ENCODE measurements at places on chromosomes 4 and X. TPM values are rescaled to one million over a fixed set of nuclear protein-coding genes. Genes with fewer than 3 reads are reported as not detected.
A peak's percentile ranks its signal among the peaks of the same experiment; 100 is the strongest.

- DNase-seq, result no peak
Observed at GRCh38 chr4:114481856-114482255, 116.8 kb upstream of the UGT8 start.

DNA sequence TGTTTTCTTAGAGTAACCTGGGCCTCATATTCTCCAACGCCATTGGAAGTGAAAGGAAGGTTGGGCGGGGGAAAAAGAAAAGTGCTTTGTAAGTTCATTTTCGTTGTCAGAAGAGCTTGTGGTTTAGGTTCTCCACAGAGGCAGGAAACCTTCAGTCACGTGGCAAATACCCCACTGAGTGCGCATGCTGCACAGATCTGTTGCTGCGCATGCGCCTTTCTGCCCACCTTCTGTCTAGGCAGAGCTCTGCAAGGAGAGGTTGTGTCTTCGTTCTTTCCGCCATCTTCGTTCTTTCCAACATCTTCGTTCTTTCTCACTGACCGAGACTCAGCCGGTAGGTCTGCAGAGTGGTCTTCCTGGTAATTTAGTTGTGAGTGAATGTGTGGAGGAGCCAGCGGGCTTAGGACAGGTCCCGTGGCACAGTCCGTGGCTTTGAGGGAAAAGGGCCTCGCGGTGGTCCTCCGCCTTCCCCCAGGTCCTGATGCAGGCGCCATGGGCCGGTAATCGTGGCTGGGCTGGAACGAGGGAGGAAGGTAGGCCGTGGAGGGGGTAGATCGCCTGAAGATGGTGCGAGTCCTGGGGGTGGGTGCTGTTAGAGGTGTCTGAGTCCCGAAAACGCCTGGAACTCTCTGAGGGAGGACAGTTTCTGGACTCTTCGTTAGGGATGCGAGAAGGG is at the start of gene PAGE5:
PAGE5 (plus strand) TSS at position 228 of the 676 bp plus-strand sequence. CDS start 1,037 bp downstream, outside the sequence.
- no peak for DNase-seq

DNA sequence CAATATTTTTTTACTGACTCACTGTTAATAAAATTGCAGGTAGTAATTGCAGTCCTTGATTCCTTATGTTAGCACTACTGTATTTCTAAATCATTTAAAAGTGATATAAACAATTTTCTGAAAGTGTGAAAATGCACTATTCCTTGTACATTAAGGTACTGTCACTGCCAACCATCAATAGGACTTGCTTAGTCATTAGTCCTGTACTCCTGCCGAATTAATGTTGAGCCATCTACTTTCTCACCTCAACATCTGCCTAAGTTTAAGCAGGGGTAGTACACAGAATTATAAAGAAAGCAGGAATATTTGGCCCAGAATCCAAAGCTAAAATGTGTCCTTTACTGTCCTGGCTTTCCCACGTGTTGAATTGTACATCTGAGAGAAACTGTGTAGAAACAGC is 87.0 kb upstream of the TRPC3 start:
- DNase-seq, result no peak

- peak; percentile 39 for DNase-seq
Observed at GRCh38 chr4:158769175-158769921, 522 bp downstream of the FNIP2 start.

DNA sequence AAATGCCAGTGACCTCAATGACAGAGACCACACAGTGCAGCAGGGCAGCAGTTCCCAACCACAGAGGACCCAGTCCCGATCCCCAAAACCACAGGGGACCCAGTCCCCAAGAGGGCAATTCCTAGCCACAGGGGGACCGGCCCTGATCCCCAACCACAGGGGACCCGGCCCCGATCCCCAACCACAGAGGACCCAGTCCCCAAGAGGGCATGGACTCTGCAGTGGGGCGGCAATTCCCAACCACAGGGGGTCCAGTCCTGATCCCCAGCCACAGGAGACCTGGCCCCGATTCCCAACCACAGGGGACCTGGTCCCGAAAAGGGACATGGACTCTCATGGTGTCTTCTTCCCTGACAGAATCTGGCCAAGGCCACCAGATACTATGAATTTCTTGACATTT is 136.3 kb downstream of the AFAP1 start:
- no peak for DNase-seq

GRCh38 chr4:17327591-17327990 is 184.3 kb downstream of the QDPR start:
- DNase-seq, result no peak

XPNPEP2 gene
- 51.7 TPM for polyA plus RNA-seq

GABRB1 gene
- polyA plus RNA-seq, result 0.64 TPM

Measured in right renal pelvis (tissue), 4 donors.